Omental fat pad (tissue), 4 donors: ENCODE measurements at places on chromosomes 11 and 22.

DNA sequence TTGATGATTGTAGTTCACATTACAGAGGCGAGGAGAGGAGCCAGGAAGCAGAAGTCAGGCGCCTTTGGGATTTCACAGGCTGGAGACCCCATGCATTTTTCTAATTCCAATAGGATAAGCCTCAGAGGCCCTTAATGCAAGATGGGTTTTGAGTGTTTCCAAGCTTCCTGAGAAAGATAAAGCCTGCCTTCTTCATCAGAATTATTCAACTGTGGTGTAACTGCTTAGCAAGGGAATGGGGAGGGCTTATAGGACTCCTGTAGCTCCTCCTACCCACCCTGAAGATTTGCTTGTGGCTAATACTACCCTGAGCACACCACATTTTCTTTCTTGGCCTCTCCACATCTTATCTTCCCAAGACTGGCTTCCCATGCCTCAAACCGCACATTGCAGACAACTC, 151.1 kb upstream of the ISX start:
- DNase-seq, result no peak

- no peak for DNase-seq
These were observed 13.8 kb upstream of the FAM181B start for GRCh38 chr11:82747471-82747870.

DNA sequence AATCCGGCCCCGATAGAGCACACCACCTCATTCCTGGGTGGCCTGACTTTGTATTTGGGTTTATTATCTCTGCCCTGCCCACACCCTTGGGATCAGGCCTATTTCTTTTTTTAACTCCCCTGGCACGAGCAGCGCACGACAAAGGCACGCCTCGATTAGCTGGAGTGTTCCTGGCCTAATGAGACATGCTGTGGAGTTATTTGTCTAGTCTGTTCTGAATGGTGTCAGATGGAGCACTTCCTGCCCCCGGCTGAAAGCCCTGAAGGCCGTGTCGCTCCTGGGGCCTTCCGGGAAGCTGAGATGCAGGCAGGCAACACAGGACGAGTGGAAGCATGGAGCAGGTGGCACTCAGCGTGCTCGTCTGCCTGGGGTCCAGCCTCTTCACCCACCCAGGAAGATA, 47.1 kb downstream of the LARGE1 start:
- no peak for DNase-seq

DNA sequence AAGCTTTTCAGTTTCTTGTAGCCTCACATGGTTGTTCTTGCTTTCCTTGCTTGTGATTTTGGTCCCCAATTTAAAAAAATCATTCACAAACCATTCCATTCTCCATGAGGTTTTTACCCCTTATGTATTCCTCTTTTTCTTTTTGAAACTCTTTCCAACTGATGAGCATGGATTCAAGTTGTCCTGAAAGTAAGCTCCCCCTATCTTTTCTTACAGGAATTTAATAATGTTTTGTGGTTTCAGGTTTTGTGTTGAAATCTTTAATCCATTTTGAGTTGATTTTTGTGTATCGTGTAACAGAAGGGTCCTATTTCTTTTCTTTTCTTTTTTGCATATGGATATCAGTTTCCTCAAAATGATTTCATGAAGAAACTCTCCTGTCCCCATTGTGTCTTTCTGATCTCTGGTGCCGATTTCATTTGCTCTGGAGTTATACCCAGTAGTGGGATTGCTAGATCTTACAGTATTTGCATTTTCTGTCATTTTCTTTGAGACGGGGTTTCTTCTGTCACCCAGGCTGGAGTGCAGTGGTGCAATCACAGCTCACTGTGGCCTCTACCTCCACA, 58.5 kb downstream of the LRRC74B start:
- no peak for DNase-seq

DNA sequence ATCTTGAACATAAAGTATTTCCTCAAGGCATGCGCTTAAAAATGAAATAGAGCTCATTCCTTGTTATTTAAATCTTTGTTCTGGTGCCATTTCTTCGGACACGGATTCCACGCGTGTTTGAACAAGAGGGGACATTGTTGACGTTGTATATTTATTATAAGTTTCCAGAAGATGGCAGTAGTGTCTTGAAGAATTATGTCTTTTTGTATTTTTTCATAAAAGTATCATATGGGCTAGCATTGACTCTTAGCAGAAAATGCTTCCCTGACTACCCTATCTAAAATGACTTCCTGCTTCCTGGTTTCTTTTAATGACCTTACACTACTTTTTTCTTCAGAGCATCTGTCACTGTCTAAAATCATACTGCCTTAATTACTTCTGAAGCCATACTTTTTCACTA, 20.4 kb downstream of the BIRC2 start:
- no peak for DNase-seq

DNA sequence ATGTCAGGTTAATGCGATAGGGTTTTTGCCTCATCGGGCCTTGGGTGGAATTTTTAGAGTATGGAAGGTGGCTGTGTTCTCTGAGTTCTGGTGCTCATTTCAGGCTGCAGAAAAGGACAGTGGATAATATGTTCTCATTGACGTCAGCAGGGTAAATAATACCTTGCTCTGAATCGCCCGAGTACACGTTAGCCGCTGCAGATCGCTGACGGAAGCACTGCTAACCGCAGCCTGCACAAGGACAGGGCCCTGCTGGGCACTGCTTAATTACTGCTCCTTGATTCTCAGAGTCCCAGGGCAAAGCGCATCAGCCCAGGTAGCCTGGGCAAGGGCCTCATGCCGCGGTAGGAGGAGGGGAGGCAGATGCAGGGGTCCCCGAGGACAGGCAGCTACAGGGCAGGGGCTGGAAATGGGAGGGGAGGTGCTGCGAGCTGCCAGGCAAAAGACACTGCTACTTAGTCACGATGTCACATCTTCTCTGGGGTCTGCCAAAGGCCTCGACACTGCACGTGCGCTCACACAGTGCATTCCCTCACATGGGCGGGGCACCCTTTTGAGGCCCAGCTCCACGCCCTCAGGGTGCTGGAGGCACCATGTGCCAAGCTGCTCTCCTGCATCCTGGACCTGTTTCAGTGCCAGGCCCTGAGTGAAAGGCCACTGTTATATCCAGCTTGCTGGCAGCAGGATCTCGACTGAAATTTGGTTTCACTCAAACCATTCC, 35.2 kb downstream of the PPP2R1B start:
- DNase-seq, result no peak

DNA sequence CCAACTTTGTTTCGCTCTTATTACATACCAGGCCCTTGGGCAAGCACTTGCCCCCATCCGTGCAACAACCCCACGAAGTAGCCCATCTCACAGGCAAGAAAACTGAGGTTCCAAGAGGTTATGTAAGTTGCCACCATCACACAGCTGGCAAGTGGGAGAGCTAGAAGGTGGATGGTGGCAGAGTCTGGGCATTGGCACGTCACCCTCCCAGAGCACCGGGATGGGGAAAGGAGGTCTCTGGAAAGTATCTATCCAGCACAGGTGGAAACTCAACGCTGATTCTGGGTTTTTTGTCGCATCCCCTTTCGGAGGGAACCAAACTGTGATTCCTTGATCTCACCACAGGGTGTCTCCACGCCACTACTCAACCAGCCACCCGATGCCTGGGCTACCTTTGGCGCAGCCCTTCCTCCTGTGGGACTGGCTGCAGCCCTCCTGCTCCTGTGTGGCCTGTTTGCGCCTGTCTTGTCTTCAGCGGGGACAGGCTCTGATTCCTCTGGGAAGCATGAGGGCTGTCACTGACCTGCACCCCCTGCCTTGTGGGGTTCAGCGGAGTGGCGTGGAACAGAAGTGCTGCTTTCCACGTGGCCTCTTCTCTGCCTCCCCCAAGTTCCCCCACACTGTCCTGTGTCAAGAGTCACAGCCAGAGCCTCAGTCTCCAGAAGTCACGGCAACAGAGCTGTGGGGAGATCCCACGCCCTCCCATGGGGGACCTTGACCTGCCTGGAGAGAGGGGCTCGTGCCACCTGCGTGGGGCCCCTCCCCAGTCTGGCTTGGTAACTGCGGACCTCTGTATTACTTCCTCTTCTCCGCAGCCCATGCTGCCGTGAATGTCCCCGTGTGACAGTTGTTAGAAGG, 34.4 kb upstream of the TRIM29 start:
- peak; percentile 24 for DNase-seq

DNA sequence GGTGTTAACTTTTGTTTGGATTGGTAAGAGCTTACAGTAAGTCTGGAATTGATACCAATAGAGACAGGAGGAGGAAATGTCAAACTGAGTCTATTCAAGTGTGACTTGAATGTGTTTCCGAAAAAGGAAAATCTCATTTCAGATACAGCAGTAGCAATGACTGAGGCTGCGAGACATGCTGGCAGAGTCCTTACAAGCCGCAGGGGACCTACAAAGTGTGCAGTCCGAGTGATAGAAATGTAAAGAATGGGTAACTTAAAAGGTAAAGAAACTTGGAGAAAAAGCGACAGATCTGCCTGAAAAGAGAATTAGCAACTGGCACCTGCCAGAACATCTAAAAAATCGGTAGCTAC, 444 bp downstream of the CWF19L2 start:
- no peak for DNase-seq

DNA sequence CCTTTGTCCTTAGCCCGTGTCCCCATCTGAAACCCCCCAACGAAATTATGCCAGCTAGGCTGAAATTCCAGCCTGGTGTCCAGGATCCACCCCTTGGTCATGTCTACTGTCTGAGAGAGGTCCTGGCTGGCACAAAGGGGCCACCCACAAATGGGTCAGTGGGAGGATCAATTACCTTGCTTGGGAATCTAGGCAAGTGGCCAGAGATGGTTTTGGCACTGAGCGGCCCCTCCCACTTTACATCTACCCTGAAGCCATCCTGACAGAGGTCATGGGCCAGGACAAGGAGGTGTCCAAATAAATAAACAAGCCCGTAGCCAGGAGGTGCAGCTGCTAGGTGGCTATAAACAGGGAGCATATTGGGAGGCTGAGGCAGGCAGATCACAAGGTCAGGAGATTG, 311.5 kb downstream of the MN1 start:
- no peak for DNase-seq

GRCh38 chr11:118060081-118060661, 16.7 kb upstream of the TMPRSS4 start:
- DNase-seq, result no peak

- DNase-seq, result no peak
These were observed 11.3 kb downstream of the FADS3 start for GRCh38 chr11:61880031-61880430.

GRCh38 chr11:9396310-9396709, 11.9 kb downstream of the IPO7 start:
- no peak for DNase-seq

- DNase-seq, result no peak
These were observed 141.6 kb downstream of the TRPC6 start for GRCh38 chr11:101442171-101442570.

GRCh38 chr11:126284829-126285228, 1.9 kb downstream of the TIRAP start:
- DNase-seq, result peak; percentile 88

DNA sequence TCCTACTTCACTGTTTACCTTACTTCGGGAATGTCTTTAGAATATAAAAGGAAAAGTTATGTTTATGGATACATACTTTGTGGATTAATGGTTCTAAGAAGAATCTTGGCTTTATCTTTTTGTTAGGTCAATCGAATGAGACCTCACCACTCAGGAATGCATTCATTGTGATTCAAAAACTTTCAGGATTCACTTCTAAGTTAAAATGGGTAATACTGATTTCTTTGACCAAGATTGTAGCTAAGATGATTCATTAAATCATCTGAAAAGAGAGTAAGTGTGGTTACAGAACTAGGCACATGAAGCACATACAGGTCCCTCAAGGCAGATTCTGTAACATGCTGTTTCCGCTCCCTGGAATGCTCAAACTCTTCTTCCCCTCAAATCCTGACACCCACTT, 716.4 kb downstream of the KCNA4 start:
- DNase-seq, result no peak

GRCh38 chr11:72738199-72739141, 13.7 kb downstream of the ARAP1 start:
- DNase-seq, result no peak

DNA sequence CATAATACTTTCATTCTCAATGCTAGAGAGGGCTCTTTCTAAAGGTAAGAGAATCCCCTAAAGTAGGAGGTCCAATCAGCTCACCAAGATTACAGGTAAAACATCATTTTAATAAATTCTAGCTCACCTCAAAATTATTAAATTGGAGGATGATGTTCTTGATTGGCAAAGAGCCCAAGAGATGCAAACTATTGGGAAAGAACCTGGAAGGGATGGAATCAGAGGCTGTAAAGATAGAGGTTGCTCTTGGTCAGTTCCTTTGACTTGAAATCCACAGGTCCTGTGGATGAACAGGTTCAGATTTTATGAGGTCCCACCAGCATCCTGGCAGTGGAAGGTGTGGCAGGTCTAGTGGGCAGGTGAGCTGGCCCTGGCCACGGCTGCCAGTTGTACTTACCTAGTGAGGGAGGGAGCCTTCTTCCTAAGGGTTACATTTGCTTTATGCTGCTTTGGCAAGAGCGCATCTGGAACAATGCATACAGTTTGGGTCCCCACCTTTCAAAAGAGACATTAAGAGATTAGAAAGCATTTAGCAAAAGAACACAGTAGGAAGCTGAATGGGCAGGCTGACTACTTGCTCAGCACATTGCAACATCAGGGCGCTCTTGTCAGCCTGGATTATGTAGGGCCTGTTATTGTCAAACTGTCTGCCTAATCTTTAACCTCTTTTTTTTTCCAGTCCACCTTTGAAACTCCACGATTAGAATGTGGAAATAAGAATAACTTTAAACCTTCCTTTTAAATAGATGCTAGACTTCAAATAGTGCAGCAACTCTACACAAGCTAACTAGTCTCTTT, 97.0 kb downstream of the RDX start:
- no peak for DNase-seq

DNA sequence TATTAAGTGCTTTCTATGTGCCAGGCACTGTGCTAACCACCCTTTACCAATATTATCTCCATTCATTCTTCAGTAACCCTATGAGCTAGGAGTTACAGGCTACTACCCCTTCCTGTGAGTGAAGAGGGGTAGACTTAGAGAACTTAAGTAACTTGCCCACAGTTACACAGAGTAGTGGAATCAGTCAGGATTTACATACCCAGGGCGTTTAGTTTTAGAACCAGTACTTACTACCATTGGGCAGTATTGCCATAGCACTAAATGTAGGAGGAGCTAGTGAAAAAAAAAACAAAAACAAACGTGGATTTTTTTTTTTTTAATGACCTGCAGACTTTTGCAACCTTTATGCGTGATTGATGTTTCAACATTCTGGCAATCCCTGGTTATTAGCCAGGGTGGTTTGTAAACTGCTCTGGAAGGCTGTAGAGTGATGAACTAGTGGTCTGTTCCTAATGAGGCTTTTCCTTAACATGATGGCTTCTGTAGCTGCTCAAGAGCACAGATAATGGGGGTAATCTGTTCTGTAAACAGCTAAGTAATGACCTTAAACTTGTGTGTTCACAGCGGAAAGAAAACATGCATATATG, 11.4 kb downstream of the TBCEL start:
- DNase-seq, result no peak

- no peak for DNase-seq
These were observed 796.3 kb upstream of the RAG2 start for GRCh38 chr11:37394236-37394870.

GRCh38 chr22:38482662-38483308, 14.9 kb downstream of the KDELR3 start:
- DNase-seq, result no peak

GRCh38 chr22:35834061-35834460, 116.4 kb downstream of the APOL5 start:
- no peak for DNase-seq

- DNase-seq, result no peak
These were observed 5.9 kb upstream of the HMOX1 start for GRCh38 chr22:35375031-35375430.
